Foreskin melanocyte (primary cell): ENCODE measurements at places on chromosomes 3 and 15.

GRCh38 chr3:169110633-169111032 lies 552.9 kb downstream of the MECOM start:
- DNase-seq, result no peak

DNA sequence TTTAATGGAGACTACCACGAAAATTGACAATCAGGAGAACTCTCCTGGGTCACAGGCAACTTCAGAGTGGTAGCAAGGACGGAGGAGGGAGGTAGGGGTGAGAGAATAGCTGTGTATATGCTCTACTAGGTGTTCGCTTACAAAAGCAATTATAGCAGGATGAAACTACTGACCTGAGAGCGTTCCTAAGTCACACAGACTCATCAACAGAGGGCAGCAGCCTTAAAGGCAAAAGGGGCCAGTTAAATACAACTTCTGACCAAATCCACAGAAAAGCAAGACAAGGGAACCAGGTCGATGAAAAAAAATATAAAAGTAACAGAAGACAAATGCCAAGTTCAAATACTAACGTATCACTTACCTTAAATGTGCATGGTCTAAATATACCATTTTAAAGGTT lies 894.6 kb downstream of the PLOD2 start:
- DNase-seq, result no peak

DNA sequence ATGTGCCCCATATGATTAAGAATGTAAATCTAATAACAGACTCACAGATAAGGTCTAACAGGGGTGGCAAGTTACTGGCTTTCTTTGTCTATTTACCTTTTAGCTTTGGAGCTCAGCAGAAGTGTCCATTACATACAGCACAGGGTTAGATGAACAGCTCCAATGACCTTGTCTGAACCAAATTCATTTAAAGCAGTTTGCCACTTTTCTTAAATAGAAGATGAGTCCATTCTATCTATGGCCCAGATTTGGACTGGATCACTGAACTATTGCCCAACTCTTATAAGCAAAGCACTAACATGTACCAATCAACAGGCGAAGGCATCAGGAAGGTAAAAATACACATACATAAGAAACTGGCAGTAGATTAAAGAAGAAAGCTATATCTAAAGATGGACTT lies 214.4 kb downstream of the TIGIT start:
- no peak for DNase-seq

DNA sequence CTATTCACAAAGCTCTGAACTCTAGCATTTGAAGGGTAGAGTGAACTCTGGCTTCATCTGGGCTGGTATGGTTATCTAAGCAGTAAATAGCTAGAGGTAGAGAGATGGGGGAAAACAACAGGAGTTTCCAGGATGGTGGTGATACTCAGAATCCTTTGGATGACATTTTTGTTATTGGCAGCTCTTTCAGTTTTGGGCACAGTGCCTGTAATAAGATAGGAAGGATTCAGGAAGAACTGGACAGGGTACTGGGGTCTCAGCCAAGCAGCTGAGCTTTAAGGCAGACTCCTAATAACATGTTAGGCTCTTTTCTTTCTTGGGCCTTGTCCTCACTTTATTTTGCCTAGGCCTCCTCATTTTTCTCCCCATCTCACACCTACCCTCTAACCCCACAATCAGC lies 338.5 kb downstream of the CADM2 start:
- no peak for DNase-seq

DNA sequence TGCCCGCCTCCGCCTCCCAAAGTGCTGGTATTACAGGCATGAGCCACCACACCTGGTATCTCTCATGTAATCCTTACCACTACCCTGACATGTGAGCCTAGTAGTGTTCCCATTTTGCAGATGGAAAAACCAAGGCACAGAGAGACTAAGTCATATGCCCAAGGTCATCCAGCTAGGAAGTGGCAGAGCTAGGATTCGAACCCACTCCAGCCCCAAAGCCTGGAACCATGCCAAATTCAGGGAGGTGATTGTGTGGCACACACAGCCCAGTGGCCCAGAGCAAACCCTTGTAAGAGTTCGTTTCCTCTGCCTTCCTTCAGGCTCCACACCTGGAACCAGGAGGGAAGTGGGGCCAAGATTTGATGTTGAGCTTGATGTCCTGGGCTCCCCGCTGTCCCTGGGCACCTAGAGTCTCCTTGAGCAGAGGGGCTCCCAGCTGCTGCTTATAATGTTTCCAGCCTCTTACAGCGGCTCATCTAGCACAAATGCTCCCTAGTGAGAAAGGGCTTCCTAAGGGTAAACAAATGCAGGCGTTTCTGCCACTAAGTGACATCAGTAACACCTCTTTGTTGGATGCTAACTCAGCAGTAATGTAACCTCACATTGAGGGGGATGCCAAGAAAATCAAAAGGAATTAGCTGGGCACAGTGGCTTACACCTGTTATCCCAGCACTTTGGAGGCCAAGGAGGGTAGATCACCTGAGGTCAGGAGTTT lies 3.6 kb downstream of the HAPLN3 start:
- no peak for DNase-seq
